HFFc6 (cell line): ENCODE measurements at places on chromosomes 6 and 20. TPM values are rescaled to one million over a fixed set of nuclear protein-coding genes. Genes with fewer than 3 reads are reported as not detected.

DNA sequence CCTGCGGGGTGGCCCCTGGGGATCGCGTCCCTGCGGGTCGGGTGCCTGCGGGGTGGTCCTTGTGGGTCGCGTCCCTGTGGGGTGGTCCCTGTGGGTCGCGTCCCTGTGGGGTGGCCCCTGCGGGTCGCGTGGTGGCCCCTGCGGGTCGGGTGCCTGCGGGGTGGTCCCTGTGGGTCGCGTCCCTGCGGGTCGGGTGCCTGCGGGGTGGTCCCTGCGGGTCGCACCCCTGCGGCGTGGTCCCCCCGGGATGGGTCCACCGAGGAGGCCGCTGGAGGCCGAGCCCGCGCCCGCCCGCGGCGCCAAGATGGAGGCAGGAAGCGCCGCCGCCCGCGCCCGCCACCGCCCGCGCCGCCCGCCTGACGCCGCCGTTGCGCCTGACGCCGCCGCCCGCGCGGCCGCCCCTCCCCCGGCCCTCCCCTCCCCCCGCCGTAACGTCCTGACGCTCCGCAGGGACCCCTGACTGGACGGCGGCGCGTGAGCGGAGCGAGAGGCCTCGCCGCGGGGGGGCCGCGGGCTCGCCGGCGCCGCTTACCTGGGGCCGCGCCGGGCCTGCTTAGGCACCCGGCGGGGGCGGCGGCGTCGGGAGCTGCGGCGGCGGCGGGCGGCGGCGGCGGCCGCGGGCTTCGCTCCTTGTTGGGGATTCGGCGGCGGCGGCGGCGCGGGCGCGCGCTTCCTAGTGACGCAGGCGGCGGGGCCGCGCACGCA is at the start of gene GMEB2:
TSS of gene GMEB2 (minus strand) at position 678 of the 705 bp plus-strand sequence. CDS start 7,704 bp downstream, outside the sequence.
- DNase-seq, result no peak

GRCh38 chr6:135640449-135641111 is 143.0 kb upstream of the AHI1 start:
- DNase-seq, result no peak

DNA sequence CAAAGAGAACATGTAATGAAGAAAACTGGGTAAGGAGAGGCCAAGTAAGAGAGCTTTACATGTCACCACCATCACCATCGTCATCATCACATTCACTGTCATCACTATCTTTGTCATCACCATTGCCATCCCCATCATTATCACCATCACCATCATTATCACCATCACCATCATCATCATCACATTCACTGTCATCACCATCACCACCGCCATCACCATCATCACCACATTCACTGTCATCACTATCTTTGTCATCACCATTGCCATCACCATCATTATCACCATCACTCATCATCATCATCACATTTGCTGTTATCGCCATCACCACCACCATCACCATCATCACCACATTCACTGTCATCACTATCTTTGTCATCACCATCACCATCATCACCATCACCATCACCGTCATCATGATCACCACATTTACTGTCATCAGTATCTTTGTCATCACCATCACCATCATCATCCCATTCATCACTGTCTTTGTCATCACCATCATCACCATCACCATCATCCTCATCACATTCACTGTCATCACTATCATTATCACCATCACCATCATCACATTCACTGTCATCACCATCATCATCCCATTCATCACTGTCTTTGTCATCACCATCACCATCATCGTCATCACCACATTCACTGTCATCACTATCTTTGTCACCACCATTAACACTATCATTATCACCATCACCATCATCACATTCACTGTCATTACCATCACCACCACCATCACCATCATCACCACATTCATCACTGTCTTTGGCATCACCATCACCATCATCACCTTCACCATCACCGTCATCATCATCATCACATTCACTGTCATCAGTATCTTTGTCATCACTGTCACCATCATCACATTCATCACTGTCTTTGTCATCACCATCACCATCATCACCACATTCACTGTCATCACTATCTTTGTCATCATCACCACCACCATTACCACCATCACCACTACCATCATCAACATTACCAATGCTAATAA is 172.3 kb downstream of the ERMARD start:
- no peak for DNase-seq

GRCh38 chr6:52639493-52639892 is 31.4 kb upstream of the TMEM14A start:
- DNase-seq, result no peak

DNA sequence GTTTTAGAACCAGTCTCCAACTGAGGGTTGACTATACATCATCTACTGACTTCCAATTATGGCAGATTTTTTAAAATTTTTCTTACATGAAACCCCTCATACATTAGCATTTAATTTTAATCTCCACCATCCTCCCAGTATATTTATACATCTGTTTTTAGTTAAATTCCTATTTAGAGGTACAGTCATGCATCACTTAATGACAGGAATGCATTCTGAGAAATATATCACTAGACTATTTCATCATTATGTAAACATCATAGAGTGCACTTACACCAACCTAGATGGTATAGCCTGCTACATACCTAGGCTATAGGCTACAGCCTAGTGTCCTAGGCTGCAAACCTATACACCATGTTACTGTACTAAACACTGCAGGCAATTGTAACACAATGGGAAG is 316.7 kb upstream of the MARCKS start:
- no peak for DNase-seq

GRCh38 chr20:49858076-49858585 is 45.5 kb downstream of the SLC9A8 start:
- DNase-seq, result no peak

The PLA2G7 gene
- not detected in 3 replicates for total RNA-seq

The AGER gene
- total RNA-seq, result 4.2 to 6.7 TPM (median 6.6 TPM) in 3 replicates

The GRIK2 gene
- total RNA-seq, result 24.9 to 28.0 TPM (median 27.4 TPM) in 3 replicates
